ENCODE measurements at places on chromosomes 16 and 17.

DNA sequence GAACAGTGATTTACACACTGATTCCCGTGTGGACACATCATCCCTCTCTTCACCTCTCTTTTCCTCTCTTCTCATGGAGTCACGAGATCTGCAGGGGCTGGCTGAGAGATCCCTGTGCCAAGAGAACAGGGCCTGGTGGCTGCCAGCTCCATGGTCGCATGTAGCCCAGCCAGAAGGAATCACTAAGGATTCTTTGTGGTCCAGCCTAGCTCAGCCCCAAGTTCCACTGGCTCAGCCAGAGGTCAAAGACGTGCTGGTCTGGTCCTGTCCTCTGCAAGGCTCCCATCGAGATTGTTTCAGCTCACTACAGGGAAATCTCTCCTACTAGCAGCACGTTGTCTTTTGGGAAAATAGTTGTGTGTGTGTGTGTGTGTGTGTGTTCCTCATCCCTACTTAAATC lies 66.4 kb downstream of the NDEL1 start:
- DNase-seq: no peak

DNA sequence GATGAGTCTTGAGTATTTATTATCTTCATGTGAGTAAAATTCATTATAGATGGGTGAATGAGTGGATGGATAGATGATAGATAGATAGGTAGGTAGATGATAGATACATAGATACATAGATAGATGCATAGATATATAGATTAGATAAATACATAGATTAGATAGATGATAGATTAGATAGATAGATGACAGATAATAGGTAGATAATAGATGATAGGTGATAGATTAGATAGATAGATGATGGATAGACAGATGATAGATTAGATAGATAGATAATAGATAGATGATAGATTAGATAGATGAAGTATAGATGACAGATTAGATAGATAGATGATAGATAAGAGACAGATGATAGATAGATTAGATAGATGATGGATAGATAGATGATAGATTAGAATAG lies 21.8 kb upstream of the WFIKKN2 start:
- DNase-seq: no peak

DNA sequence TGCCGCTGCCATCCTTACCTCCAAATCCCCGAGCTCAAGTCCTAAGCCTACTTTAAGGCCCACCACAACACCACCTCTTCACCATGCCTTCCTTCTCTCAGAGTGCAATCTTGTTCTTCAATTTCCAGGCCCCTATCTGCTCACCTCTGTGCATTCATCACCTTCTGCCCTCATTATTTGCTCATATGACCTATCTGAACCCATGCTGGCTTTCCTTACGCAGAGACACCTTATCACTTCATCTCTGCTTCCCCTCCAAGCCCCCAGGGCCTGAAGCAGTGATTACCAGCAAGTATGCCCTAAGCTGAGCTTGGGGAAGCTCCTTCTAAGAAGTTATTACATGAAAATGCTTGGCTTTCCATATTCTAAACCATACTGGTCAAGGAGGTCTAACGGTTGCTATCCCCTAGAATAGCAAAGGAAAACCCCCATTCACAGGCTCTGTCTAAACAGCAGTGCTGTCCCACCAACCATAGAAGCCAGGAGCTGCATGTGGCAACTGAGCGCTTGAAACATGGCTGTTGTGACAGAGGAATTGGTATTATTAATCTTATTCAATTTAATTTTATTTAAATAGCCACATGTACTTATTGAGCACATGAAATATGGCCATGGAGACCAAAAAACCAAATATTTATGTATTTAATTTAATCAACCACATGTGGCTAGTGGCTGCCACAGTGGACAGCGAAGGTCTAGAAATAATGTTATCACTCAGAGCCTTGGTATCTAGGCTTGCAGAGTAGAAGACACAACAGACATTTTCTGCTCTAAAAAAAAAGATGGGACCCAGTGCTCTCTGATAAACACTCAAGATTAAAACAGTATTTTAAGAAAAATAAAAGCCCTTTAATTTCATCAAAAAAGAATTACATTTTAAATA lies 13.9 kb downstream of the USP7 start:
- no peak for DNase-seq

- no peak for DNase-seq
Measured at GRCh38 chr17:32719689-32720088, 157.2 kb downstream of the MYO1D start.

DNA sequence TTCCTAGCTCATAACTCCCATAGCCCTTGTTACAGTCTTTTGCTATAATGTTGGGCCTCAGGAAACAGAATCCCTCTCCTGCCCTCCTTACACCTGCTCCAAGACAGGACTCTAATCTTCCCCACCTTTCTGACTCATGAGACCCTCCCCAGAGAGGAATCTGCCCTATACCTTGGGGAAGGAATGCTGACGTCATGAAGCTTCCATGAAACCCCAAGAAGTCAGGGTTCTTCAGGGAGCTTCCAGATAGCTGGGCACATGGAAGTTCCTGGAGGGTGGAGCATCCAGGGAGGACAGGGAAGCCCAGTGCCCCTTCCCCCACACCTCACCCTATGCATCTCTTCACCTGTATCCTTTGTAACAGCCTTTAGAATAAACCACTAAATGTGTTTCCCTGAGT lies 285.7 kb downstream of the SOX9 start:
- DNase-seq: no peak

DNA sequence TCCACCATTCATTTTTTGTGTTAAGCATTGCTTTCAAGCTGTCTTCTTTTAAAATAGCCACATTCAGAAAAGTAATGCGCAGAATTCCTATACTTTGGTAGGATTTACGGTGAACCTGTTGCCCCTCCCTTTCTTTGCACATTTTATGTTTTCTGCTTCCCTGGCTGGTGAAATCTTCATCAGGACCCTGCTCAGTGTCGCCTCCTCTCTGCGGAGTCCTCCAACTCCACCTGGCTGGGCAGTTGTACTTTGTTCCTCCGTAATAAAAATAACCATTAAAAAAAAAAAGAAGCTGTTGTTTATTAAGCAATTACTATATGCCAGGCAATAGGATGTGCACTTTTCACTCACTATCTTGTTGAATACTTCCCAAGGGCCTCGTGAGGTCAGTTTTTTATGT lies 2.9 kb downstream of the UMOD start:
- DNase-seq: no peak

DNA sequence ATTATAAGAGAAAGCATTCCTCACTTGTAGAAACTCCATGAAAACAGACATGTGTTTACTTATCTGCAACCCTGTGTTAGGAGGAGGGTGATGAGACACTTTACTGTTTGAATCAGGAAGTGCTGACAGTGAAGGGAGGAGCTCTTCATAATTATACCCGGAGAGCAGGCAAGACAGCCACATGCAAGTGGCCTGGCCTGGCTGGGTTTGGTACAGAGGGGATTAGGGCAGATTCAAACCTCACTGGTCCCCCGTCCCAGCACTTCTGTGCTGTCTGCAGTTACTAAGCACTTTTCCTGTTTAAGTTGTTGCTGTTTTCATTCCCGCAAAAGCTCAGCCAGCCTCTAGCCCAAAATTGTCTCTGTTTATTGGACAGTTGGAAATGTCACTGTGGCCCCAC lies 78.5 kb downstream of the WWOX start:
- DNase-seq: no peak

GRCh38 chr17:77488531-77489238 lies 347.9 kb downstream of the SEC14L1 start:
- DNase-seq: no peak

DNA sequence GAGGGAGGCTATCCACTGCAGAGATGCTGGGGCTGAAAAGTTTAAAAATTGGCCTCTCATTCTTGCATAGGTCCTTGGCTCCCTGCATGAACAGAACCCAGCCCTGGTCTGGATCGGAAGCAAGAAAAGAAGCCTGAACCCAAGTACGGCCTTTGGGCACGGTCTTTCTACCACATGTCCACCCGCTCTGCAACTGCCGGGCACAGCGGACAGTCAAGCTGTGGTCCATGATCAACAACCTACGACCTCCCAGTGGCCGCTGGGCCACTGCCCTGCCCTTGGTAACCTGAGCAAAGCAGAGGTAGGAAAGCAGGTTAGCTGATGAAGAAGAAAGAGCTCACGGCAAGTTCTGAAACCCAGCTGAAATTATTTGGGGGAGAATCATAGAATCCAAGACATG lies 3.6 kb downstream of the ABCC12 start:
- DNase-seq: no peak

- DNase-seq: no peak
Measured at GRCh38 chr17:78131172-78132083, 857 bp downstream of the TMC8 start.

DNA sequence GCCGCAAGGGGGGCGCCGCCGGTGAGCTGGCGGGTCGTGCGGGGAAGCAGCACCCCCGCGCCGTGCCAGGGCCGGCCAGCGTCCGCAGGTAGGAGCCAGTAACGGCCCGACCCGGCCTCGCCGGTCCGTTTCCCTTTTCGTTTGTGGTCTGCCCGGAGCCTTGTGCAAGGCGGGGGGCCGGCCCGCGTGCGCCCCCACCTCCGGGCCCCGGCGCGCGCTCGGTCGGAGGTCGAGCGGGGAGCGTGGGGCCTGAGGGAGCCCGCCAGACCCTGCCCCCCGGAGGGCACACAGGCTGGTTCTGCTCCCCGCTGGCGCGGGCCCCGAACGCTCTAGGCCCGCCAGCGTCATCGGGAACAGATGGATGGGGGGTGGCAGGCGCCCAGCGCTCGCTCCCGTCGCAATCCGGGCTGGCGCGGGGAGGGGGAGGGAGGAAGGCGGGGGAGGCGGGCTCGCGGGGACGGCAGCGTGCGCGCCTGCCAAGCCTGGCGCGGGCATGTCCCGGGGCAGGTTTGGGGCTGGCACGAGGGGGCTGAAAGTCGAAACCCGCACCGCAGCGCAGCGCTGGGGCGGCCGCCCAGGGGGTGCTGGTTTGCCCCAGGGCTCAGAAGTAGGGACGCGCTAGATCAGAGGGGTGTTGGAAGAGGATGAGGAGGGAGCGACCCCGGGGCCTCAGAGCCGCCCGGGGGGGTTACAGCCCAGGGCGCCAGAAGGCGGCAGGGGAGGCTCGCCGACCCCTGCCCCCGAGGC lies 1.5 kb upstream of the GSE1 start:
- no peak for DNase-seq

DNA sequence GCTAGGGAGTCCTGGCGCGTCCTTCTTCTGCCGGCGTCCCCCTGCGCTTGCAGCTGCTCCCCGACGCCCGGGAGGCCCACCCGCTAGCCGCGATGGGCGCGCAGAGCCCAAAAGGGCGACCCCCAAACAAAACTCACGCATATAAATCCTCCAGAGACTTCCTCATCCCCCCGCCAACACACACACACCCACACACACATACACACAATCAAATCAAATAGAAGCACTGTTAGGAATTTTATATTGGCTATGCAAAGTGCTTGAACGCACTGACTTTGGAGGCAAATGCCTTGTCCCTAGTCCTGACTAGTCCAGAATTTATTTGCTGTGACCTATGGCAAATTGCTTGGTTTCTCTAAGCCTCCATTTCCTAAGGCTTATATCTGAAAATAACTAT lies 23.8 kb upstream of the CRYM start:
- no peak for DNase-seq

- peak; percentile 24 for DNase-seq
Measured at GRCh38 chr16:87235810-87236515, 81.2 kb downstream of the C16orf95 start.

DNA sequence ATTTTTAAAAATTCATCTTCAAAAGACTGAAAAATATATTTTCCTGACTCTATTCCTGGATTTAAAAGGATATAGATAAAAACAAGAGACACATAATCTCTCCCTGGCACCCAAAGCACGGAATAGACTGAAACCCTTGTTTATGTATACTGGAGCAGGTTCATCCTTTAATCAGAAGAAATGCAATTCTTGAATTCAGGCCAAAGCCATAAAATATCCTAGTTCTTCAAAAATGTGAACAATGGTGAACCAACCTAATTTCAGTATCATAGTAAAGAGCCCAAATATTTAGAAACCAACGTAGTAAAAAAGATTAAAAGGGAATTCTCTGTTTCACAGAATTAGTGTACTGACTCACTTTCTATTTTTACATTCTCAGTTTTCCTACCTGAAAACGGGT lies 188.5 kb upstream of the C17orf78 start:
- DNase-seq: no peak

Measured in GM19239 (cell line).